ENCODE measurements at places on chromosomes 2 and 18.

- no peak for DNase-seq
These were observed 38.8 kb downstream of the DYSF start for GRCh38 chr2:71492112-71492511.

DNA sequence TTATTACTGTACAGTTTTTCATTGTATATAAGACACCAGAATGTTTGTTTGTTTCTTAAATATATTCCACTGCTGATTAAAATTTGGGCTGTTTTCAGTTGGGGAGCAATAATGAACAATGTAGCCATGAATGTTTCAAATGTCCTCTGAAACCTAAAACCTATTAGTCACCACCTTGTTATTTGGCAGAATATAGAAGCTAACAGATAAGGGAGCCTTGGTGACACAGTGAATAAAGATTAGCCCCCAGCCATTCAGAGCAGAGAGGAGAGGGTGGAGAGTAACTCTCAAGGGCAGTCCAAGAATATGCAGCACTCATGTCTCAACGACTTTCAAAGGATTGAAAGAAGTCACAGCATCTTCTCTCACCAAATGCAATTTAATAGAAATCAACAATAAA lies 43.1 kb upstream of the ATP8B1 start:
- no peak for DNase-seq

GRCh38 chr2:238025741-238026360 lies 35.0 kb upstream of the SCLY start:
- no peak for DNase-seq

GRCh38 chr2:106339132-106339531 lies 129.1 kb downstream of the RGPD3 start:
- no peak for DNase-seq

DNA sequence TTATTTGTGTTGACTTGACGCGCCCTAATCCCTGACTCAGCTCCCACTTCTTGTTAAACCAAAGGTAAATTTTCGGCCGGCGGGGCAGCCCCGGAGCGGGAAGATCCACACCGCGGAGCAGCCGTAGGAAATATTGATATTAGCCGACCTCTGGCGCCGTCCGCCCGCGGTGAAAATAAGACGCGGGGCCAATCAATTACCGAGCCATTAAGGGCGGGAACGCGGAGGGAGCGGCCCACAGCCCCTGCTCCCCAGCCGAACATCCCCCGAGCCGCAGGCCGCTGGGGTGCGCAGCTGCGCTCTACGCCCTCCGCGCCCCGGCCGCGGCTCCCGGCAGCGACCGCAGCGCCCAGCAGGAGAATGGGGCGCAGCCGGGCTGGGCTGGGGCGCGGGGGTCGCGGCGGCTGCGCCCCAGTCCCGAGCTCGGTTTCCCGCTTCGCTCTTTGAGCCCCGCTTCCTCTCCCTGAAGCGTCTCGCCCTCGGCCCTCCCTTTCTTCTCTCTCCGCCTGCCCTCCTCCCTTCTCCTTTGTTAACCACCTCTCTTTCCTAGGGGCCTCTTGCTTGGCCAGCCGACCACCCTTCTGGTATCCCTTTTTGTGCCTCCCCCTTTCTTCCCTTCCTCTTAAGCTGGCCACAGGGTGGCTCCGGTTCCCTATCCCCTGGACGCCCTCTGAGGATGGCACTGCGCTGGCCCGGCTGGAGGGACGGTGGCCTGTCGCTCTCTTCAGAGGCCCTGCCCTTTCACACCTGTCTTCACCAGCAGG lies 40.9 kb downstream of the CELF4 start:
- DNase-seq: no peak

DNA sequence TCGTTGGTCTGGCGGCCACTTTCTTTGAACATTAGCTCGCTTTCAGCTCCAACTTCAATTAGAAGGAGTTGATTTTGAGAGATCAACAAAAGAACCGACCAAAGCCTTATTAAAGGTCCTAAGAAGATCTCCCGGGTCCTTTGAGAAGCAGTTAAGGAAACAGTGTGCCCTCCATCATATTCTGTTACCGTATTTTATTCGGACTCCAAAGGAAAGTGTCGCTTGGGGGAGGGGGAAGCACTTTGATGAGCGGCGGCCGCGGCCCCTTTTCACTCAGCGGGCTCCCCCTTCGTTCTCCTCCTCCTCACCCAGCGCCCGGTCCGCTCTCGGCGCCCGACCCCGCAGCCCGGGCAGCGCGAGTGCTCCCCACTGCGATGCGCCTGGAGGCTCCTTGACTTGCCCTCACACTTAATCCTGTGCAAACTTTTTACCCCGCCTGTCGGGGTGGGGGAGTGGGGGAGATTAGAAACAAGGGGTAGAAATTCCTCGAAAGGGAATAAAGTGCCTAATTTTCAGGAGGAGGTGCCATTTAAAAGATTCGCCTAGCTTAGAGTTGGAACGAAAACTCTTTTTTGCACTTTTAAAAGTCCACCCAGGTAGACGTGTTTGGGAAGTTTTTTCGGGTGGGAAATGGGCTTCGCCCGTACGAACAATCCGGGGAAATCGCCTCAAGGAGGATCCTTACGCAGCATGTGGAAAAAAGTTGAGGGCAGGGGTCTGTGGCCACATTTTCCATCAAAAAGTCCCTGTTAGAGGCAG lies 1.2 kb upstream of the OTX1 start:
- DNase-seq: no peak

DNA sequence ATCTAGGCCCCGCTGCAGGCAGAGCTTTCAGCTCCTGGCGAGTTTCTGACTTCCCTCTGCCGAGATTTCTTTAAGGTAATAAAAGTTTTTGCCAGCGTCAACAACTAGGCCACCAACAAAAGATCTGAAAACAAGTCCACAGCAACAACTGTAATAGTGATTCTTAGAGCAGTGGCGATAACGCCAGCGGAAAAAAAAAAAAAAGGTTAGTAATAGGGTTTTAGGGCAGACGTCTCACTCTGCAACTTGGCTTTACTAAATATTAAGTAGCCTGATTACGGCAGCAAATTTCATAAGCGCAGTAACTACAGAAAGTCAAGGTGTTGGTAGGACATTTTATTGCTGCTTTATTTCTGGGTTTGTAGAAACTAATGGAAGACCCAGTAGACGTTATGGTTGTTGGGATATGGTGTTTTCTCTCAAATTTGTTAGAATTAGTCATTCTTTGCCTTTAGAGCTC lies 481 bp downstream of the SLC30A6 start:
- no peak for DNase-seq

DNA sequence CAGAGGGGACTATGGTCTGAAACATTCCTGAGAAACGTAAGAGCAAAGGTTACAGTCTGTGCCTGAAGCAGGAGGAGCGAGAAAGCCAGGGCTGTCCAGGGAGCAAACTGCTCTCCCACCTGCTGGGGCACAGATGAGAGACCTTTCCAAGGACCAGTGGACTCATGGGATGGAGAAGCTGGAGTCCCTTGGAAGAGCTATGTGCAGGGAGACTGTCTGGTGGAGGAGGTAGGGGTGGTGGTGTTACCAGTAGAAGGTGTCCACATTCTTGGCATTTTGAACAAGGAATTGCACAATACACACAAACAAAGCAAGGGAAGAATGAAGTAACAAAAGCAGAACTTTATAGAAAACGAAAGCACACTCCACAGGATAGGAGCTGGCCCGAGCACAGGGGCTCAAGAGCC lies 97.9 kb upstream of the CYRIA start:
- no peak for DNase-seq

DNA sequence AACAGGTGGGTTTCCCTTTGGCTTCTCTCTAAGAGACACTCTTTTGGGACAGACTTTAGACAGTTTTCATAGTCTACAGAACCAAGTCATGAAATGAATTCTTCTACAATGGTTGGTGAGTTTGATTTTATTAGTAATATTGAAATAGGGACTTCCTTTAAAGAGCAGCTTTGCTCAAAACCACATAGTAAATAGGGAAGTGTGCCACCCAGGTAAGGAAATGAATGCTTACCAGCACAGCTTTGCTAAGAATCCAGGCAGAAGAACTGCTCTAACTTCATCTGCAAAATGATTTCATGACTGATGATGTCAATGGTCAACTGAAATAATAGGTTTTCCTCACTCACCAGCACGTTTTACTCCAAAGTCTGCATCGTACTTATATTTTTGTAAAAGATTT lies 89.2 kb downstream of the NYAP2 start:
- no peak for DNase-seq

DNA sequence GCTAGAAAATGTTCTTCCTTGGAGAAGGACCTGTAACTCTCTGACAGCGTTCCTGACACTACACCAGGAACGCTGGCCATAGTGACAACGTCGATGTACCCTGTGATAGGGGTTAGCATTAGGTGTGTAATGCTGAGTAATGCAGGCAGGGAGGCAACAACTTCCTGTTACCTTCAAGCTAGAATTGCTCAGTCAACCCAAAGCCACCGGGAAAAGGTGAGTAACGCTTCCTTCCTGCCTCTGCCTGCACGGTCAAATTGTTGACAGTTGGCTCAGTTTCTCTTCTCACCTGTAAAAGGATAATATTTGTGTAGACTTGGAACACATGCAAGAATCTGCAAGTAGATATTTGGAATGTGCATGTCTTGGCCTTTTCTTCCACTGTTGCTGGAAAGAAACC lies 12.7 kb downstream of the FAM110C start:
- DNase-seq: peak; percentile 51

- DNase-seq: no peak
These were observed 29.0 kb downstream of the EDAR start for GRCh38 chr2:108960006-108960405.

- no peak for DNase-seq
These were observed 80.2 kb downstream of the PLEKHM3 start for GRCh38 chr2:207944979-207945600.

DNA sequence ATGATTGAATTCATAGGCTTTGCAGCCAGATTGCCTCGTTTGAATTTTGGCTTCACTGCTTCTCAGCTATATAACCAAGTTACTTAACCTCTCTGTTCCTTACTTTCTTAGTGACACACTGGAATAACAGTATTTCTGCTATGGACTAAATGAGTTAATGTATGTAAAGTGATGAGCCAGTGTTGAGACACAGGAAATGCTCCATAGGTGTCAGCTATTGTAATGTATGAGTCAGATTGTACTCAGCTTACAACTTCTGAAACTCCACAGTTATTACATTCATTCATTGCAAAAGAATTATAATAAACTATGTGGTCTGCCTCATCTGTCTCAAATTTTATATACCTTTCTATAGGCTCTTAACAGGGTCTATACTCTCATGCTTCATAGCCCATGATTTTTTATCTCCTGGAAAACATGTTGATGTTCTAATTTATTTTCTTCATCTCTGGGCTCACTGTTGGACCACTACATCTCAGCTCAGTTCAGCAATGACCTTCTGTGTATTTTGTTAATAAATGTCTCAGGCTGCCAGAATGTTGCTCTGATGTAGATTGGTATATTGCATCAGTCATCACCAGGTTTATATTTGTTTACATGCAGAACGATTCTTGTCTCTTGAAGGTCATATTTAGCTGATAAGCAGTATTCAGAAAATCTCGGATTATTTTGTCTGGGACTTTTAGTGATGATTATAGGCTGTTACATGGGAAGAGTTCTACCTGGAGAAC lies 76.2 kb downstream of the MAP3K20 start:
- DNase-seq: no peak

- no peak for DNase-seq
These were observed 3.4 kb upstream of the SPATS2L start for GRCh38 chr2:200302940-200303727.

- no peak for DNase-seq
These were observed 44.5 kb downstream of the TMEM131 start for GRCh38 chr2:97951155-97951680.

GRCh38 chr2:45765007-45765727 lies 113.7 kb downstream of the PRKCE start:
- DNase-seq: no peak

DNA sequence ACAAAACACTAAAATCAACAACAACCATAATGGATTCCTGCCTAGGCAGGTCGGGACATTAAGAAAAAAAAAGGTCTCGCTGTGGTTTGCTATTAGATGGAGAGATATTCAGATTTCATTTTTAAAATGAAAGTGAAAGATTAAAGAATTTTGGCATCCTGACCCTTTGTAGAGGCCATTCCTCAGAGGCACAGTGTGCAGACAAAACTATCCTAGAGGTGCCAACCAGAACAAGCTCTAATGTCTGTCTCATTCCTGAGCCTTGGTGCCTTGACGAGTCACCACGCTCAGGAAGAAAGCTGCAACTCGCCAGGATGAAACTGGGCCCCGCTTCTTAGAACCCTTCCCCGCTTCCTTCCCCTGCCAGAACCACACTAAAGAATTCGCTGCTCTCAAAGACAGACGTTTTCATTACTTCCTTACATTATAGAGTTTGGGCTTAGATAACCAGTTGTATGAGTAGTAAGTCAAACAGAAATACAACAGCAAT lies 156.0 kb downstream of the TGIF1 start:
- no peak for DNase-seq

DNA sequence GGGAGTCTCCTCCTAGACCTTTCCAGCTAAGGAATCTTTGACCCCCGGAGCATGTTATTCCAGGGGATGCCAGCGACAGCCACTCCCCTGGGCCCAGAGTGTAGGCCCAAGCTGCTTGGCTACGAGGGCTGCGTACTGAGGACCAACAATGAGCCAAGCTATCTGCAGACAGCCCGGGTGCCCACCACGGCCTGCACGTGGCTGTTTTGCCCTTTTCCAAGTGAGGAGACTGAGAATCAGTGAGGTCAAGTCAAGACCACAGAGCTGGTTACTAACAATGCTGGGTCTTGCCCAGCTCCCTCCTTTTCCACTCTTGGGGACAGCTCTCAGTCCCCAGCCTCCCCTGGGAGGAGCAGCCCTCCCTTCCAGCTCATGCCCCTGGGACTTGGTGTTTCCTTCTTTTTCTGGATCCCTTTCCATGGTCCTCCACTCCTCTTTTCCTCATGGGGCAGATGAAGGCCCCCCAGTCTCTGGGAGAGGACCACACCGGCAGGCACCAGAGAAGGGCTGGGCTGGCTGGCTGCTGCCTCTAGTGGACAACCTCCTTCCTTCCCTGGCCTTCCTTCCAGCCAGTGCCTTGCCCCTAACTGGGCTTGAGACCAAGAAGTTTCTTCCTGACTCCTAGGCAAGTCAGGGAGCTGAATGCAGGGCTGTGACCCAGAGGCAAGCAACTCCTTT lies 550 bp upstream of the MALL start:
- no peak for DNase-seq
